ENCODE measurements at places on chromosomes 2 and 18.

DNA sequence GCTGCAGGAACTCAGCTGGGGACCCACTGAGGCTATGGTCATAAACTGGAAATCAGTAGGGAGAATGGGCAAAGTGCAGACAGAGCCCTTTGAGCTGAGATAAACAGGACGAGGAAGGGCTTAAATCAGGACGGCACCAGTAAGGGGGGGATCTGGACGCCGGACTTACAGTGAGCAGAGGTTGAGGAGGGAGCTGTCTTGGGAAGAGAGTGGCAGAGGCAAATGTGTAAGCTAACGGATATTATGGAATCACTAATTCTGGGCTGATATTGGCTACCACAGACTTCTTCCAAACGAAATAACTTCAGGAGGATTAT is 539 bp downstream of the CYP27A1 start:
- no peak for DNase-seq

GRCh38 chr2:234626566-234627130 is 129.8 kb upstream of the ARL4C start:
- DNase-seq: no peak

- no peak for DNase-seq
Measured at GRCh38 chr2:198324071-198324470, 519.7 kb downstream of the PLCL1 start.

GRCh38 chr18:21904856-21905255 is 164.3 kb downstream of the MIB1 start:
- no peak for DNase-seq

GRCh38 chr2:30649278-30649677 is 158.0 kb downstream of the CAPN13 start:
- no peak for DNase-seq

DNA sequence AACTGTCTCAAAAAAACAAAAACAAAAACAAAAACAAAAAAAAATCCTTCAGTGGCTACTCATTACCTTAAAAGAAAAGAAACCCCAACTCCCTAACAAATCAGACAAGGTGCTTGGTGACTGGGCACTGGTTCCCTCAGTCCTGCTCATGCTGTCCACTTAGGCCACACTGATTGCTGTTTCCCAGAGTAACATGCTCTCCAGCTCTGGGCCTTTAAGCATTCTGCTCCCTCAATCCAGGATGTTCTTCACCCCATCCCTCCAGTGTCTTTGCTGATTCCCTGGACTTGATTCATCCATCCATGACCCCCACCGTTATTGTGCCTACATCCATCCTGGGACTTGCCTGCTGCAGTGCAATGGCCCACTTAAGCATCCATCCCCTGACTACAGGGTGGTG is 16.4 kb upstream of the XPO1 start:
- no peak for DNase-seq

GRCh38 chr2:219252900-219253752 is at the start of gene TUBA4B:
TUBA4B (plus strand) TSS chr2:219253243; CDS start chr2:219253408, 165 bp downstream.
- peak; percentile 43 for DNase-seq

DNA sequence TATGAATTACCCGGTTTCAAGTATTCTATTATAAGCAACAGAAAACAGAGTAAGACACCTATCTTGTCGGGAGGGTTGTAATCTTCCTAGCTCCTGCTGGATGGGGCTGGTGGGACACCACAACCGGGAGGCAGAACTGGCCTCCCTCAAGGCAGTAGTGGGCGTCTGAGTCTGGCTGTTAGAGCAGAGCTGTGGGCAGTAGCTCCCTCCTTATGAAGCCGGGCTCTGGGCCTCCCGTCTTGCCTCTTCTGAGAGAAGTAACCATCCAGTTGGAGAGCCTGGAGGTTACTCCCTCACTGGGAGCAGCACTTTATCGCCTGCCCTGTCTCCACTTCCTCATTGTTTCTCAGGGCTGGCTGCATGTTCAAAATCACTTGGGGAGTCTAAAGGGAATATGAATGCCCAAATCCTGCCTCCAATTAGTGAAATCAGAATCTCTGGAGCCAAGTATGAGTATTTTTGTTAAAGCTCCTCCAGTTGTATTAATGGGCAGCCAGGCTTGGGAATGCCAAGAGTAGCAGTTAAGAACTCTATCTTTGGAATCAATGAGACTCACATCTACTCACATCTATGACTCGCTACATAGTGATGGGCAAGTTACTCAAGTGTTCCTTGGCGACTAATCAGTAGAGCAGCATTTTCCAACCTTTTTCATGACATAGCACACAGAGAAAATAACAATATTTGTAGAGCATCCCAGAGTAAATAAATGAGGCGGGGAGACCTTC is 27.3 kb upstream of the NRP2 start:
- DNase-seq: peak; percentile 40

DNA sequence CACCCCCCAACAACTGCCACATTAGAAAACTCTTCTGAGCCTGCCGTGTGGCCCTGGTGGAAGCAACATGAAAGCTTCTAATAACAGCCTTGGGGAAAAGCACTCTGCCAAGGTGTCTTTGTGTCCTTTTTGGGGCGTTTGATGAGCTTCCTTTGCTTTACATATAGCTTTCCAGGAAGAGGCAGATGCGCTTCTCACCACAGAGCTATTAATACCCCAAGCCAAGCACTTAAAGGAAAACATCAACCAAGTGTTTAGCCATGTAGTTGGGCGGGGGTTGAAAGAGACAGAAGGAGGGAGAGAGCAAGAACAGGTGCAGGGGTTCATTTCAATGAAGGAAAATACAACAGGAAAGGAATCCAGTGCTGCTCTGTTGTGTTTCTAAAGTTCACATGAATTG is 176.1 kb downstream of the VAPA start:
- no peak for DNase-seq

DNA sequence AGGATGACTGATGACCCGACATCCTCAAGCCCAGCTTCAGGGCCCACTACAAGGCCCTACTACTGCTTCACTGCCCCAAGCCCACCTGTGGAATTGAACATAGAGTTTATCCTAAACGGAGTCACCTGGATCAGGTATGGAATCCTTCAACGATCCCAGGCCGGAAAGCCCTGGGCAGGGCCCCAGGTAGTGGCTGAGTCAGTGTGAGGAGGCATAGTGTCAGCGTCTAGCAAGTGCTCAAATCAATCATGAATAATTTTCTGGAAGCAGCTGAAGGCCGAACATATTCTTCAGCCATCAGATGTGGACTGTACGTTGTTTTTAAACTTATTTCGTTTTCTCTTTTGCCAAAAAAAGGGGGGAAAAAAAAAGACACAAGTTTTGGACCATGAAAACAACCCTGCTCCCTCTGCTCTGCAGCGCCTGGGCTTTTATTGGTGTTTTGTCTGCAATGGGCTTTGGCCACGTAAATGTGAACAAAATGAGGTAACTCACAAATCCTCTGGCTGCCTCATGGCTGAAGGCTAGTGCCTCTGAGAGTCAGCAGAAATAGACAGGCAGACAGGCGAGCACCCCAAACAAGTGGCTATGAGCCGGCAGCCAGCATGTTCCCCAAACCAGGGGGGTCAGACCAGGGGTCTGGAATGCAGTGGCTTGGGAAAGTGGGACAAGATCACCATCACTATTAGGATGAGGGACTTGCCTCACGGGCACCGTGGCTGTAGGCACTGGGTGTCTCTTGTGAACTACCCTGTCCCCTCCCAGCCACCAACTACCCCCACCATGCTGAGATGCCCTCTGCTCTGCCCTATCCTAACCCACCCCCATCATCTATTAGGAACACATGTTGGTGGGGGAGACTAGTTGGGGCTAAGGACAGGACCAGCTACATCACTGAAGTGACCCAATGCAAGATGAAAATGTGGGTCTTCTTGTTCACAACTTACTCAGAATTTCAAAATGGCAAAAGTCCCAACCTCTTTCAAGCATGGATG is 51.4 kb downstream of the TTC32 start:
- no peak for DNase-seq

DNA sequence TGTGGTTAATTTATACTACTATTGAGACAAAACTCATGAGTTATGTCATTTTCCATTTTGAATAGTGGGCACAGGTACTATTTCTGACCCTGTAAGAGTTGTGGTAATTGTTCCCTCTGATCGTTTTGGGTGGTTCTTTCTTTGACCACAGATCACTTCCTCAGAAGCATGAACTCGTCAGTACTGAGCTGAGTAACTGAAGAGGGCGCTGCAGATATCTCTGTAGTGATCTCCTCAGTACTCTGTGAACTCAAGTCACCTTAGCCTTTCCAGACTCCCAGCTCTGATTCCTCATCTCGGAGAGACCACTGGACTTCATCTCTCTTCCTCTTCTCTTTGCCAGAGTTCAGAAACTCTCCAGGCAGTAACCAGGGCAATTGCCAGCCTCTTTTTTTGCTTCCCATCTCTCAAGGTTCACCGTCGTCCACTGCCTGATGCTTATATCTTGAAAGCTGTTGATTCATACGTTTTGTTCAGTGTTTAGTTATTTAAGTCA is 9.4 kb upstream of the IL1RL1 start:
- DNase-seq: no peak

- no peak for DNase-seq
Measured at GRCh38 chr2:120231564-120231973, 8.4 kb upstream of the TMEM185B start.

DNA sequence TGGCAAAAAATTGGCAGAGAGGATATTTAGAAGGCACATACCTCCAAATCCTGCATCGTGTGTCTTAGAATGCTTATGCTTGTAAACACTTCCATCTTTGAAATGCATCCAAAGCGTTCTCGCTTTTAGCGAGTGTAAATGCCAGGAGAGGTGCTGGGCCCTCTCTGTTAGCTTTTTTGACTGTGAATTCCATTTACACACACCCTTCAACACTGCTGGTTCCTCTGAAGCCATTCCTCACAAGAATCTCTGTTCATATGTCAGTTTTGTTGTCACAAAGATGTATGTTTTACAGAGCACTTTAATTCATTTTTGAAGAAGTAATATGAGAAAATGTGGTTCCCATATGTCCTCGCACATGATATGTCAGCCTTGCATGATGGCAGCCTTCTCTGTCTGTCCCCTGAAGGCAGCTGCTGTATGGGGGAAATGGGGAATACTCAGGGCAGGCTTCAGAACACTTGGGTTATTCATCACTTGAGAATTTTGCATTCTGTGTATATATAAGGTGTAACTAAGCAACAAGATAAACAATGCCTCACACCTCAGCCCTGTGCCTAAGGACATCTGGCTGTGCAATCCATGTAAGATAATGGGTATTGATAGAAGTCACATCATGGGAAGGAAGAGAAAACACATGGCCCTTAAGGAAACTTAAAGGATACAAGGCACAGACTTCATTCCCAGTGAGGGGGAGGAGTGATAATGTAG is 52.3 kb downstream of the RAB27B start:
- no peak for DNase-seq

GRCh38 chr2:200380091-200380561 is 73.6 kb downstream of the SPATS2L start:
- no peak for DNase-seq

GRCh38 chr2:71682341-71682740 is 229.0 kb downstream of the DYSF start:
- no peak for DNase-seq

- DNase-seq: no peak
Measured at GRCh38 chr2:54204476-54204875, 51.6 kb downstream of the TSPYL6 start.

- DNase-seq: no peak
Measured at GRCh38 chr18:21702602-21703001, 2.0 kb downstream of the ABHD3 start.

DNA sequence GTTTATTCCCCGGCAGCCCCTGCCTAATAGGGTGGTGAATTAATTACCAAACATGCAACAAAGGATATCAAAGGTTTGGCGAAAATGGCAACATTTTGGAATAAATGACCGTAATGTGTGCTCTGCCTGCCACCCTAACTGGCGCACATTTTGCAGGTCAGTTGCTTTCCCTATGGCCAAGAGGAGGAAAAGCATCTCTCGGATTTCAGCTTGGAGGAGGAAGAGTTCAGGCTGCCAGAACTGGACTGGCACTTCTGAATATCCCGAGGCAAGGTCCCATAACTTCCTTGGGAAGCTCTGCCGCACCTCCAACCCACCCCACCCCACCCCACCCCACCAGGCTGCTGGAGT is 37.1 kb downstream of the SLC25A52 start:
- no peak for DNase-seq

- no peak for DNase-seq
Measured at GRCh38 chr2:26245810-26246209, 1.1 kb downstream of the HADHB start.

- peak; percentile 49 for DNase-seq
Measured at GRCh38 chr2:176682278-176682677, 413.0 kb downstream of the MTX2 start.

DNA sequence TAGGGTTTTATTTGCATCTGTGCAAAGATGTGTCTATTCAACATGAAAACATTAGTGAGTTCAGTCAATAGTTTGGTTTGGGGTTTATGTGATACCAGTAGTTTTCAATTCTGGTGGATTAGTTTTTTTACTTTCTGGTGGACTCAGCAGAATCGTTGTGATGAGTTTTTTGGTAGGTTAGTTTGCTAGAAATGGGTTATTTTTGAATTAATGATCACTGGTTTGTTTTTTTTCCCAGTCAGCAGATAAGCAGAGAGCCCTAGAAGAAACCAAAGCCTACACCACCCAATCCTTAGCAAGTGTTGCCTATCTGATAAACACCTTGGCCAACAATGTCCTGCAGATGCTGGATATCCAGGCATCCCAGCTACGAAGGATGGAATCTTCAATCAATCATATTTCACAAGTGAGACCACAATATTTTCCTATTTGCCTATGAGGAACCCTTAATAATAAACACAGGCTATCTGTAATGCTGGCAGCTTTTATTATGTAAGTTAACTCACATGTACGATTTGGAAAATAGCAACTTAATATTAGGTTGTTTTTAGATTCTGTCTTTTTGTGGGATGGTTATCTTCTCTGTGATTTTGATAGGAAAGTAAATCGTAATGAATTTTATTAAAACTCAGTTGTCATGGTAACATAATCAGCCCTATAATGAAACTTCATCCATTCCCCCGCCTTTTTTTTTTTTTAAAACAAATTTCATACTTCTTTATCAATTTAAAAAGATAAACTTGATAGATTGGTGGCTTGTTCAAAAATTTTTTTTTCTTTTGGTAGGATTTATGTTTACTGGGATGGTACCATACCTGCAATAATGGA is 38.7 kb downstream of the ABI2 start:
- no peak for DNase-seq

DNA sequence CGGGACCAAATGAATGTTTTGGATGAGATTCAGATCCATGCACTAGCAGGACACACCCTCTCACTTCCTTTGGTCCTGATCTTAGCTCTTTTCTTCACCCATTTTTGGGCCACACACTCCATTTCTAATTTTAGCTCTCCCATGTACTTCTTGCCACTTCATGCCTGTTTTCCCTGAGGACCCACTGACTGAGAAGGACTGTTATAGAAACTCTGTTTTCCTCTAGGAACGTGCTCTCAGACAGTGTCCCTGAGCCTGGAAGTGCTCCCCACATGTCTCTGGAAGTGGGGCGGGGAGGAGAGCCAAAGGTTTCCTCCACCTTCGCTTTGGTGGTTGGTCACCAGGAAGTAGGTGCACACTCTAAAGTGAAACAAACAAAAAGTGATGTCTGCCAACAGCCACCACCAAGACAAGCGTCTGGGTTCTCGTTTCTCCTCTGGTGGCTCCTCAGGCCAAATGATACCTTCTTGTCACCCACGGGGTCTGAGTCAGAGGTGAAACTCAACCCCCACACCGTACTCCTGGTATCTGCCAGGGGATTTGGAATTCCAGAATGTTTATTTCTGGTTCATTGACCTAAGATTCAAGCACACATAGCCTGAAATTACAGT is 74.7 kb downstream of the MERTK start:
- no peak for DNase-seq

All from AG20443 (cell line).